ACHN (cell line): ENCODE measurements at places on chromosomes 16 and 17.

- DNase-seq = no peak
Observed at GRCh38 chr17:81367171-81367570, 28.1 kb upstream of the BAHCC1 start.

- no peak for DNase-seq
Observed at GRCh38 chr17:35297666-35298065, 54.8 kb downstream of the SLFN5 start.

GRCh38 chr16:22161999-22162655 lies at the start of gene SDR42E2:
Gene SDR42E2, plus strand, starts transcription at chr16:22162506. Its CDS starts 3,077 bp downstream, at chr16:22165583.
- no peak for DNase-seq

DNA sequence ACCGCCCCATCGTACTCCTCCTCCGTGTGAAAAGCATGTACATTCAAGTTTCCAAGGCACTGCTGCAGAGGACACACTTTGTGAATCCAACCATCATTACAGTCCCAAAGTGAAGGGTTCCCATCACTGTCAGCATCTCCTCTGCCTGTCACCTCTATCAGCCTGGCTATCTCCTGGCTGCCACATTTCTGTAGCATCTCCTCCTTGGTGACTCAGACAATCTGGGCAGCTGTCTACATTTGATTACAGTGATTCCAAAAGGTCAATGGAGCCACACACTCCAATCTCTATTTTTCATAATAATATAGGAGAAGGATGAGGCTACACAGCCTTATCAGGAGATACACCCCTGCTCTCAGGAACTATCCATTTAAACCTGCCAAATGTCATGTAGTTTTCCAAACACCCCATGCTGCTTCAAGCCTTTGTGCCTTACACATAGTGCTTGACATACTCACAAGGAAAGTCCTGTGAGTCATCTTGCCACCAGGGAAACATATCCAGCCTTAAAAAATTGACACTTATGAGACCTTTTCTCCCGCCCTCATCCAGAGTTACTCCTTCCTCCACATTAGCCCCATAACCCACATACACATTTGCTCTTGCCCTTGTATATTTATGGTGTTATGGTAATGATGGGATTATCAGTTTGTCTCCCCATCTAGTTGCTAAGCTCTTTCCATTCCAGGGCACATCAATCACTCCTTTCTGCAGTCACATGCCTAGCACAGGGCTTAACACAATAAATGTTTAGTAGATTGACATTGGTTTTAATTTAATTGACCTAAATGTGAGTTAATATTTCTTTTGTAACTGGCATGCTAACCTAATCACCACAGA lies 250.1 kb upstream of the CDH5 start:
- no peak for DNase-seq

DNA sequence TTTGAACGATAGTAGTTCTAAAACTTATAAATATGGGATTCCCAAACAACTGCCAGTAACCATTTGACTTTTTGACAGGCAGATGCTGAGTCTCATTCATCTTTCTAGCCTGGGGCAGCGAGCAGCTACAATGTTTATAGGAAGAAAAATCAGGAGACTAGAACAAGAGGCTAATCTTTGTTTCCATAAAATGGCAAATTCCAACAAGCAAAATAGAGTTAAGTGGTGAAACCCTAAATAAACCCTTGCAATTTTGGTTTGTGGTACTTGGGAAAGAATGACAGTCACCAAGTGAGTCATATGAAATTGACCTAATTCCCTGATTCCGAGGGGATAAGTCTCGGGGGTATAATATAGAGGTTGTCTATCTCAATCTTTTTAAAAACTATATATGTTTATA lies 27.3 kb upstream of the HS3ST2 start:
- DNase-seq = no peak

GRCh38 chr17:7575959-7576358 lies 3.5 kb upstream of the CD68 start:
- no peak for DNase-seq

DNA sequence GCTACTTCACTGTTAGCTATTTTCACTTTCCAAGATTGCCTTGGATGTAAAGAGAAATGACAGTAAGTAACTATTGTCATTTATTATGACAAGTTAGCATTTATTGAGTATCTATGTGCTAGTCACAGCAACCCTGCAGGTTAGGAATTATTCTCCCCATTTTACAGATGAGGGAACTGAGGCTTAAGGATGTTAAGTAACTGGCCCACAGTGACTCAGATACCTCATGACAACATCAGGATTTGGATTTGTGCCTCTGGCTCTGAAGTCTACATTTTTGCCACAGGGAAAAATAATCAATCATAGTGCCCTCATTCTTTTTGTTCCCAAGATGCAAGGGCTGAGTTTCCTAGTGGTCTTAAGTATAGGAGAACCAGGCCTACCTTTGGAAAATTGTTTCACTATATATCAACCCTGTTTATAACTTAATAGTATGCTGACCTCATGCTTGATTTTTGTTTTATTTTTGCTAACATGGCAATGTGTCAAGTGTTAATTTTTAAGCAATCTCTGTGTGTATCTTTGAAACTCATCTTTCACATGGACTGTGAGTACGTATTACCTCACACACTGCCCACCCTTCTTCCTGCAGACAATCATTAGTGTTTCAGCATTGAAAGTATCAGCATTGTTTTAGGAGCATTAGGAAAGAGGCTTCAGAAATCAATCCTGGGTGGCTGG lies 105.0 kb downstream of the TANGO6 start:
- peak; percentile 12 for DNase-seq

DNA sequence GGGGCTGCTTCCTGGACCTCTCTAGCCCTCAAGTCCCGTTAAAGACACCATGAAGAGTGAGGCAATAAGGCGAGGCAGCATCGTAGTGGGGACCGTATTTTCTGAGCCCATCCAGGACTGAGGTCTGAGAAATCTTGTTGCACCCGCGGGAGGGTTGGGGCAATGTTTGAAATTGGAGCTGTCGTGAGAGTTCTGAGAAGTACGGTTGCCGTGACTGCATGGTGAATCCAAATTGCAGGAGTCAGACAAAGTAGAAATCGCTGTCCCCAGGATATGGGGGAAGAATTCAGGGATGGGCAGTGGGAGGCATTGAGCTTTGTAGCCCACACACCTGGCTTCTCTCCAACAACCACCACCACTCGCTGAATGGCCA lies 42.0 kb upstream of the RPL38 start:
- DNase-seq = no peak

- peak; percentile 99 for DNase-seq
Observed at GRCh38 chr16:9469512-9469911, 378.1 kb downstream of the HAPSTR1 start.

GRCh38 chr16:72995151-72995881 lies 52.6 kb downstream of the ZFHX3 start:
- DNase-seq = peak; percentile 29

DNA sequence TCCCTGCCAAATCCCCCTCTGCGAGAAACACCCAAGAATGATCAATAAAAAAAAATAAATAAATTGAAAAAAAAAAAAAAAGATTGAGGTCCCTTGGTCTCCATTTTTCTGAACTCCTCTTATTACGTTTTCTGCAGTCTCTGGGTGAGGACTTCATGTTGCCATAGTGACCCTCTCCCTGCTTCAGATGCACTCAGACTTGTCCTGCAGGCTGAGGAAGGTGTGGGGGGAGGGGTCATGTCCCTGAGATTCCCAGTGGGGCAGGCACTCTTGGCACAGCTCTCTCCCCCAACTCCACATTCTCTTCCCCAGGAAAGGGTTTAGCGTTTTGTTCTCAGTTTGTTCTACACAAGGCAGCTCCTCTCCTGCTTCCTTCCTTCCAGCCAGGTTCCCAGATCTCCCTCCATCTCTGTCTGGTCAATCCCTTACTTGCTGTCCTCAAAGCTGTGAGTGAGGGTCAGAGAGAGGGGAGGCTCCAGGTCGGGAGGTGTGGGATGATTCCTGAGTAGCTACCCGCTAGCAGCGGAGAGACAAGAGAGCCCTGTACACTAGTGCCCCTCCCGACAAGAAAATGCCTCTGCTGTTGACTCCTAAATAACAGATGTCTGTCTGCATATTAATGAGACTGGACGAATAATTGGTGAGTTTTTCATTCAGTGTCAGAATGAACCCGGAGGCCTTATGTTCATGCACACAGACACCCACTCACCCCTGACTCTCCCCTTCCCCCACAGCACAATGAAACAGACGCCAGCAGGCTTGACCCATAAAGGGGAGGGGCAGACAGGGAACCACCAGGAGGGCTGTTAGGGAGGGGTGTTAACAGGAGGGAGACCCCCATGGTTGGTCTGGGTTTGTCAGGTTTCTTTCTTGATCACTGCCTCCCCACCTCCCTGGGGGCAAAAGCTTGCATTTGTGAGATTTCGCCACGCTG lies 9.2 kb downstream of the RND2 start:
- DNase-seq = no peak

DNA sequence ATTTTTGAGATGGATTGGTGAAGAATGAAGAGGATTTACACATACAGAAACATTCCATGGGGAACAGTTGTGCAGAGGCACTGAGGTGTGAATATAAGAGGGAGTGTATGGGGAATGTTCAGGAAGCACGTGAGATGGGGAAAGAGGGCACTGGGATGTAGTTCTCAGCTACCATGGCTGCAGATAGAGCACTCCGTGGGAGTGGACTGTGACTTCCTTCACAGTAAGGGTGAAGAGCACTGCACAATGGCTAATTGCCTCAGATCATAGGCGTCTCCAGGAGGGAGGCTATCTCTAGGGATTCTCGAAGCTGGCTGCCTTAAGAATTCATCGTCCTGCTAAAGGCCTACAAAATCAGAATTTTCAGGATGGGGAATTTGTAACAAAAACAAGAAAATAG lies 7.0 kb downstream of the YPEL2 start:
- DNase-seq = no peak

GRCh38 chr16:68289202-68289601 lies 21.5 kb downstream of the SLC7A6OS start:
- DNase-seq = no peak

DNA sequence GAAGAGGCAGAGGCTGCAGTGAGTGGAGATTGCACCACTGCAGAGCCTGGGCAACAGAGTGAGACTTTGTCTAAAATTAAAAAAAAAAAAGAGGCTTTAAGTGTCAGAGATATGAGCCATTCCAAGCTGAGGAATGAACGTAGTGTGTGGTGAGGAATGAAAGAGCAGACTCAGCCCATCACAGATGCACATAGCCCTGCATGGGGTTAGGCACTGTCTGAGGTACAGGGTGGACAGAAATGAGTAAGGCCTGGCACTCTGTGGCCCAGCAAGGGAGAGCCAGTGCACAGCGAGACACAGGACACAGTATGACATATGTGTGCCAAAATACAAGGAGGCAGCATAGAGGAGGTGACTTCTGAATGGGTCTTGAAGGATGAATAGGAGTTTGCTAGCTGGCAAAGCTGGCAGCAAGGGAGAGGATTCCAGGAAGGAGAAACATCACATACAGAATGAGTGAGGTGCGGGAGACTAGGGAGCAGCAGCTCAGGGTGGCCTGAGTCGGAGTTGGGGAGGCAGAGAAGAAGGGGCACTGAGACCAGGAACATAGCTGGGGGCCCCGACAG lies 8.7 kb upstream of the ZNF469 start:
- DNase-seq = no peak

DNA sequence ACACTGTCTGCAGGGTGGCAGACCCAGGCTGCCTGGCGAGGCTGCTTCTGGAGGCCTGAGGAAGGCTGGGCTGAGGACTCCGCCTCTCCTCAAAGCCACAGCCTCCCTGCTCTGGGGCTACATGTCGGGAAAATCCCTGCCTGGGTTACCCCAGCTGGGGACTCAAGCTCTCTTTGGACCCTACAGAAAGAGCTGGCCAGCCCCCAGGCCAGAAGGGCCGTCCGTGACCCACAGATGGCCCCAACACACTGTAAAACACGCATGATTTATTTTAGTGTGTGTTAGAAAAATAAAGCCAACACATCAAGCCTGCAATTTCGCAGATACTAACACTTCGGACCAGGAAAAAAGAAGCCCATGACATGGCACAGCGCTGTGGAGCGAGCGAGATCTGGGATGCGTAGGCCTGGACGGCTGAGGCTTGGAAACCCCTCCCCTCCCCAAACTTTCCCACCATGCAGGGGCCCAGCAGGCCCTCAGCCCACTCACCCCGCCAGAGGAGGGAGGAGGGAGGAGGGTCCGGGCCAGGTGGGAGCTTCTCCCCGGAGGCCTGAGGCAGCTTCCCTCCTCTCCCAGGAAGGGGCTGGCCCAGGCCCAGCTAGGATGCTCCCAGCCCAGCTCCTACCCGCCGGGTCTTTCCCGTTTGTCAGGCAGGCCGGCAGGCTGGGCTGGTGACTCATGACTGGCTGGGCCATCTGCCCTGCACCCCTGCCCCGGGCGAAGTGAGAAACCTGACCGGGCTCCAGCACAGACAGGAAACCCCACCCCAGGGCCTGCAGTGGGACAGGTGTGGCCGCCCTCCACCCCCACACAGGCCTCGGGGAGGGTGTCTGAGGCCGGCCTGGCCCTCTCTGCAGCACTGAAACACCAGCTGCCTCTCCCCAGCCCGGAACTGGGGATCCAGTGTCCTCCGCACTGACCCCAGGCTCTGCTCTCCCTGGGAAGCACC lies 34.1 kb upstream of the SLC38A10 start:
- DNase-seq = peak; percentile 90
